SW 1271 (cell line): ENCODE measurements at places on chromosomes 11 and 22.

GRCh38 chr22:47918276-47918921 lies 1155.9 kb downstream of the TBC1D22A start:
- no peak for DNase-seq

DNA sequence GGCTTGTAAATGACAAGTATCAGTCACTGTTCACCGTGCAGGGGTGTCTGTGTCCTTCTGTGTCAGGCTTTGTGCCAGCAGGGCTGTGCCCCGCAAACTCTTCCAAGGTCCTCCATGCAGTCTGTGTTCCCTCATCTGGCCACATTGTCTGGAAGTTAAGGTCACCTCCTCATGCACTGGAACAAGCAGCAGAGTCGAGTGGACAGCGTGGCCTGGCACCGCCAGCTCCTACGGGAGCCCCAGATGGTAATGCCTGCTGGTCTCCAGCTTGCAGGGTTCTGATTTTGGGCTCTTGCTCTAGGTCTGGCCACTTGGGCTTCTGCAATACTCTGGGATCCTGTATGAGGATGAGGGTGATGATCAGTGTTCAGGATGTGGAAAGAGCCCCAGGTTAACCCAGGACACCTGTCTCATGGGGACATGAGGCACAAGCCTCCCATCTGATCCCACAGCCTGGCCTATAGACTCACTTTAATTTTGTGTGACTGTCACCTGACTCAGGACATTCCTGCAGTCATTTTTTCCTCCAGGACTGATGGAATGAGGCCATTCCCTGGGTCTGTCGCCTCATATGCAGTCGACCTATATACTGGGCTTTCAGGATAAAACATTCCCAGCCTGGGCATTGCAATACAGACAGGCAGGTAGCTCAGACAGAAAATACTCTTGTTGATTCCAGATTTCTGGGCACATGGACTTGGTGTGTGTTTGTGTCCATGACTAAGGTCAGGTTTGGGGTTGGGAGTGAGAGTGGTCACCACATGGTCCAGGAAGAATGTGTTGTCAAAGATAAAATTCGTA lies 106.3 kb upstream of the TOP3B start:
- DNase-seq = no peak

- DNase-seq = no peak
Measured at GRCh38 chr11:123426789-123427188, 3.3 kb upstream of the GRAMD1B start.

- no peak for DNase-seq
Measured at GRCh38 chr11:126492331-126493082, 137.0 kb downstream of the ST3GAL4 start.

DNA sequence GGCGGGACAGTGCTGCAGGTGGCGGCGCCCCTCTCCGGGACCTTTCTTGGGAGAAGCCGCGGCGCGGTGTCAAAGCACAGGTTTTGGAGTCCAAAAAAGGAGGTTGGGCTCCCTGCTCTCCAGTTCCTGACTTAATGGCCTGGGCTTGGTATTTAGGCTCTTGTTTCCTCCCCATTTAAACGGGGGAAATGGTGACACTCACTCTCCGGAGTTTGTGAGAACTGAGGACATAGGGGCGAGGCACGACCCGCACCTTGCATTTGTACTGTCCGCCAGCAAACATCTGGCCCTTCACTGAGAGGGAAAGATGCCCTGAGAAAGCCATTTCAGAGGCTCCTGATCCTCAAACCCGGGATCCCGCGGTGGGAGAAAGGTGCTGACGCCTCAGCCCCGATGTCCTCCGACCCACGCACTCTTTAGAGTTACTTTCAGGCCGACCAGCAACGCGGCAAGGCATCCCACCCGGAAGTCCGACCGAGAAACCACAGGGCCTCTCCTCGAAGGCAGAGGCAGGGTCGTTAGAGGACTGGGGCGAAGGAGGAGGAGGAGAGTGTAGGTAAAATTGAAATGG lies 2.9 kb upstream of the WDR74 start:
- no peak for DNase-seq

GRCh38 chr11:35487532-35488078 lies 37.8 kb downstream of the PAMR1 start:
- DNase-seq = no peak

DNA sequence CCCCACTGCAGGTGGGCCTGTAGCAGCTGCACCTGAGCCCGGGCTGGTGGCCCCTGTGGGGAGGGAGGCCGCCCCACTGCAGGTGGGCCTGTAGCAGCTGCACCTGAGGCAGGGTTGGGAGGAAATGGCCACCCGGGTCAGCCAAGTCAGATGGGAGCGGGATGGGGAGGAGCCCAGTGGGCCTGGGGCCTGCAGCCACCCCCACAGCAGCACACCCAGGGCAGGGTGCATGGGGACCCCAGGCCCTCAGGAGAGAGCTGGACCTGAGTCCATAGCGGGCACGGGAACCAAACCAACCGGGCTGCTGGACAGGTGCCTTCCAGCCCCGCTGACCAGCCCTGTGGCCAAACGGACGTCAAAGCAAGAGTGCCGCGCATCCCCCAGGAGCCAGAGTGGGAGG lies 61.7 kb downstream of the BRD1 start:
- no peak for DNase-seq

GRCh38 chr11:116641561-116642045 lies 131.2 kb downstream of the BUD13 start:
- DNase-seq = no peak

DNA sequence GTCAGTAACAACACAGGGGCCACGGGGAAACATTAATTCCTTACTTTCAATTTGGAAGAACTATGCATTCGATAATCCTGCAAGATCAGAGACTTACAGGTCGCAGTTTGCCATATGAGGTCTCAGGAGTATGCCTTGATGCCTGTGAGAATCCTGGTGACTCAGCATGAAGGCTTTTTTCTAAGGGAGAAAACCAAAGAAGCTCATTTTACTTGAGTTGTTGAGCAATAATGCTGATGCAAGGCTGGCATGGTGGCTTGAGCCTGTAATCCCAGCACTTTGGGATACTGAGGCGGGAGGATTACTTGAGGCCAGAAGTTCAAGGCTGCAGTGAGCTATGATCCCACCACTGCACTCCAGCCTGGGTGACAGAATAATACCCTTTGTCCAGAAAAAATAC lies 26.6 kb downstream of the ATG16L2 start:
- no peak for DNase-seq

- no peak for DNase-seq
Measured at GRCh38 chr11:67271541-67272284, 5.4 kb downstream of the GRK2 start.

GRCh38 chr11:100575860-100576717 lies 111.0 kb upstream of the ARHGAP42 start:
- peak; percentile 19 for DNase-seq

- DNase-seq = no peak
Measured at GRCh38 chr11:74842967-74843366, 94.3 kb downstream of the RNF169 start.

DNA sequence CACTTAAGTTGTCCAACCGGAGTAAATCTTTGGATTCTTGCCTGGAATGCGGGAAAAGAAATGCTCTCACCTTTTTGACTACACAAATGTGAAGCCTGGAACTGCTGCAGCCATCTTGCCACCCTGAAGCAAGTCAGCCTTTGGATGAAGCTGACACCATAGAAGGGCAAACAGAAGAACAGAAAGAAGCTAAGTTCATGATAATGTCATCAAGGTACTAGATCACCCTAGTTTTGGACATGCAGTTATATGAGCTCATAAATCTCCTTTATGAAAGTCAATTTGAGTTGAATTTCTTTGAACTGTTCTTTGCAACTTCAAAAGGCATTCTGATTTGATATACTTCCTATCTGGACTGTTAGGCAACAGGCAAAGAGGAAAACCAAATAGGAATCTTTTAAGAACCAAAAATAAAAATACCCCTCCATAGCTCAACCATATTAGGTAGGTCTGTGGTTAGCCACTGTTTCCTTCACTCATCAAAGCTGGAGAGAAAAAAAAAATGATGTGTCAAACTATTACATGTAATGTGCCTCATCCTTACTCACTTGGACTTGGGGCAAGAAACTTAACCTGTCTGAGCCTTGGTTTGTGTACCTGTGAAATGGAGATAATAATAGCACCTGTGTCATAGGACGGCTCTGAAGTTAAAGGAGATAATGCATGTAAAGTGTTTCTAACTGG lies 91.9 kb downstream of the WT1 start:
- DNase-seq = no peak

GRCh38 chr22:44080936-44081861 lies 57.1 kb downstream of the PARVB start:
- no peak for DNase-seq

- no peak for DNase-seq
Measured at GRCh38 chr11:46264976-46265375, 12.5 kb upstream of the CREB3L1 start.

- no peak for DNase-seq
Measured at GRCh38 chr11:1042626-1043562, 6.4 kb upstream of the MUC6 start.

GRCh38 chr11:59615120-59615636 lies 396 bp downstream of the OSBP start:
- DNase-seq = peak; percentile 30

DNA sequence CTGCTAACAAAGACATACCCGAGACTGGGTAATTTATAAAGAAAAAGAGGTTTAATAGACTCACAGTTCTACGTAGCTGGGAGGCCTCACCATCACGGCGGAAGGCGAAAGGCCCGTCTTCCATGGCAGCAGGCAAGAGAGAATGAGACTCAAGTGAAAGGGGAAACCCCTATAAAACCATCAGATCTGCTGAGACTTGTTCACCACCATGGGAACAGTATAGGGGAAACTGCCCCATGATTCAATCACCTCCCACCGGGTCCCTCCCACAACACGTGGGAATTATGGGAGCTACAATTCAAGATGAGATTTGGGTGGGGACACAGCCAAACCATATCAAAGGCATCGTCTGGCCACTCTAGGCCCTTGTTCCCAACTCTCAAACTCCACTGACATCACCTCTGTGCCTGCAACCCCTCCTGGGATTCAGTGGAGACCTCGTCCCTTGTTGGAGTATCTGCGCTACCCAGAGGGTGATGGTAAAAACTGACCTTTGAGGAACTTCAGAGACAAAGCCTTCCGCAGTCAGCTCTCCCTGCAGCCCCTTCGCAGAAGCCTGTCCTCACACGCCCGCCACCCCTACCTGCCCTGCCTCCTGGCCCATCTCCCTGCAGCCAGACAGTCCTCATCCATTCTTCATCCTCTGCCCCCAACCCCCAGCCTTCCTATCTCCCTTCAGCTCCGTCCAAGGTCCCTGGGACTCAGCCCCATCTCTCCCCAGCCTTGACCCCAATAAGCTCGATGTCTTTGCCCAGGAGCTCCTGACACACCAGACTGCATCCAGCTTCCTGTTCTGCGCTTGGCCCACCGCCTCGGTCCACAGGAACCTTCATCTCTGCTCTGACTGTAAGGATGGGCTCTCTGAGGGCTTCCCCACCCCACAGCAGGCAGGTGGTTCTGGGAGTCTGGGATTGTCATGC lies 15.8 kb downstream of the CCND1 start:
- DNase-seq = no peak

GRCh38 chr11:9736365-9736764 lies 72.5 kb downstream of the SWAP70 start:
- no peak for DNase-seq

- no peak for DNase-seq
Measured at GRCh38 chr11:66920978-66921784, 37.0 kb downstream of the PC start.

GRCh38 chr11:87190071-87190470 lies 152.3 kb downstream of the TMEM135 start:
- DNase-seq = no peak

DNA sequence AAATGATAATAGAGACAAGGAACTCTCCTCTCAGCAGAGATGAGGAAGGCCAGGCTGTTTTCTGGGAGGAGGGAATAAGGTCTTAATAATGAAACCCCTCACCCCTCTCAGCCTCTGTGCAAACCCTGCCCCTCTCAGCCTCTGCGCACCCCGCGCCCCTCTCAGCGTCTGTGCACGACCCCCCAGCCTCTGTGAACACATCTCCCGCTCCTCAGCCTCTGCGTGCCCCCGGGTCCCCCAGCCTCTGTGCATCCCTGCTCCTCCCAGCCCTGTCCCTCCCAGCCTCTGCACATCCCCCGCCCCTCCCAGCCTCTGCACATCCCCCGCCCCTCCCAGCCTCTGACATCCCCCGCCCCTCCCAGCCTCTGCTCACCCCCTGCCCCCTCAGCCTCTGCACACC lies 837.8 kb downstream of the TBC1D22A start:
- no peak for DNase-seq

GRCh38 chr11:77086521-77087472 lies 15.8 kb upstream of the OMP start:
- no peak for DNase-seq

DNA sequence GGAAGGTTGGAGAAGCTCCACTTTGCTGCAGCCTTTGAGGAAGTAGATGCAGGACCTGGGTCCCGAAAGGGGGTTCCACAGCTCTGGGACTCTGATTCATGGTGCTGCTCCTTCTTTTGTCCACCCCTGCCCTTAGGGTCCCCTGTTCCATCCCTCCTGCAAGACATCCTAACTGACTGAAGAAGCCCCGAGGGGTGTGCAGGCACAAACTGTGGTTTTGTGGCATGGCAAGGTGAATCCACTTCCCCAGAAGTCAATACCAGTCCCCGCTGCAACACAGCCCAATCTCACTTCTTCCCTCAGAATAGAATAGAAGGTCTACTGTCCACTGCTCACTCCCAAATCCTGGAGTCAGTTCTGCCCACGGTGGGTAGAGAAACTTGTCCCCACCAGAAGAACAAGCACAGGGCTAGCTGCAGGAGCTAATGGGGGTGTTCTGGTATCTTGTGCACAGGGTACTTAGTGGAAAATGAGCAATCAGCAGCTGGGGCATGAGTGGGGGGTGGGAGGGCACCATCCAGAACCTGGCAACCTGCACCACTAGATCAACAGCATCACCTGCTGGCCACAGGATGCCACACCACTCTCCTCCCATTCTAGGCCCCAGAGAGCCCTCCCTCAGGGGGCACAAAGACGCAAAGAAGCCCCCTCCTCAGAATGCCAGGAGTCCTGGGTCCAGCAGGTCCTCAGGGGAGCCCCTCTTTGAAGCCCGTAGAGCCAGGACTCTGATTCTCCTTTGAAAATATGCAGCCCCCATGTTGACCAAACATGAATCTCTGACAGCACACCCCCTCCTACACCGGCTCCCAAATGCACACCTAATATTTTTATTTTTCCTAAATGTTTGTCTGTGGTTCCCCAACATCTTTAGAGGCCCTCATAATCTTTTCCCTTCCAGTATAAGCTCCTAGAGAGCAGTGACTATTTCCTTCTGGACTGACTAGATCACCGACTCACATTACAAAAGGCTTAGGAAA lies 14.1 kb downstream of the SPATA19 start:
- DNase-seq = no peak

GRCh38 chr11:96482193-96482592 lies 92.4 kb downstream of the JRKL start:
- DNase-seq = no peak

DNA sequence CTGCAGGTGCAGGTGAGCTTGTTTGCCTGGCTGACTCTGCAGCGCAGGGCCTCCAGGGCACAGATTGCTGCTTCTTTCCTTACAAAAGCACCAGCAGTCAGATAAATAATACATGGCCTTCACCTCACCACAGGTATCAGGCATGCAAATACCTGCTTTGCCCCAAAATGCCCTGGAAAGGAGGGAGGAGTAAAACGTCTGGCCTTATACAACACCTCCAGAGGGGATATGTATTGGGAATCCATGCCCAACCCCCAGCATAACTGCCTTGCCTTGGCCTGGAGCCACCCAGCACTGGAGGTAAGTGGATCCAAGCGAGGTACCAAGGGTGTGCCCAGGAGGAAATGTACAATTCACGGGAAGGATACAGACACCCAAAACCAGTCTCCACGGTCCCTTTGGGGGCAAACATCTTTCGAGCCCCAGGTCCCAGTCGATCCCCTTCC lies 860 bp downstream of the TMEM184B start:
- DNase-seq = no peak
